ENCODE measurements at places on chromosomes 11 and 22.

DNA sequence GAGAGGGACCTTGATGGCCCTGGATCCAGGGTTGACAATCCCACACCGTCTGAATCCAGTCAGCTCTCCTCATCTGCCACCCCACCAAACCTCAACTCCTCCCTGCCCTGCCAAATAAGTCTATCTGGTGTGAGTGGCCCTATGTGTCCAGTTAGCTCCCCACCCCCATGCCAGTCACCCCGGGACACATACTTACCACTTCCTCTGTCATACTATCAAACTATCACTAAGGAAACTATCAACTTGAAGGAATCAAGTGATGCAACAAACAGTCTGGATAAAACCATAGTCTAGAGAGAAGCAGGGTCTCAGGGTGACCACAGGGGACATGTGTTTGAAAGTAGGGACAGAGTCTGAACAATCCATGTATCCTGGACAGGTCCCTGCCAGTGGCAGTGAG is 13.2 kb upstream of the CSF2RB start:
- no peak for DNase-seq

- DNase-seq, result no peak
These were observed 9.3 kb upstream of the LRP5 start for GRCh38 chr11:68303083-68303482.

GRCh38 chr11:29612423-29612822 is 404.4 kb downstream of the KCNA4 start:
- no peak for DNase-seq

- no peak for DNase-seq
These were observed 50.1 kb downstream of the MCM5 start for GRCh38 chr22:35449829-35450689.

DNA sequence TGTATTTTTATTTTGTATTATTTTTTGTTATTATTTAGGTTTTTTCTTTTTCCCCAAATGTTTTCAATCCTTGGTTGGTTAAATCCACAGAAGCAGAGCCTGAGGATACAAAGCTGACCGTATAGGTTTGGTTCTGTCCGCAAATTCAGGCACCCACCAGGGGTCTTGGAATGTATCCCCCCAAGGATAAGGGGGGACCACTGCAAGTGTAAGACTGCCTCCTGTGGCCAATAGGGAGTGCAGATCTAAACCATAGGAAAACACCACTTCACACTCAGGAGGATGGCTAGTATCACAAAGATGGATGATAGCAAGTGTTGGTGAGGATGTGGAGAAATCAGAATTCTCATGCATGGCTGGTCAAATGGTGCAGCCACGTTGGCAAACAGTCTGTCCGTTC is 20.0 kb downstream of the CPT1A start:
- DNase-seq, result no peak

DNA sequence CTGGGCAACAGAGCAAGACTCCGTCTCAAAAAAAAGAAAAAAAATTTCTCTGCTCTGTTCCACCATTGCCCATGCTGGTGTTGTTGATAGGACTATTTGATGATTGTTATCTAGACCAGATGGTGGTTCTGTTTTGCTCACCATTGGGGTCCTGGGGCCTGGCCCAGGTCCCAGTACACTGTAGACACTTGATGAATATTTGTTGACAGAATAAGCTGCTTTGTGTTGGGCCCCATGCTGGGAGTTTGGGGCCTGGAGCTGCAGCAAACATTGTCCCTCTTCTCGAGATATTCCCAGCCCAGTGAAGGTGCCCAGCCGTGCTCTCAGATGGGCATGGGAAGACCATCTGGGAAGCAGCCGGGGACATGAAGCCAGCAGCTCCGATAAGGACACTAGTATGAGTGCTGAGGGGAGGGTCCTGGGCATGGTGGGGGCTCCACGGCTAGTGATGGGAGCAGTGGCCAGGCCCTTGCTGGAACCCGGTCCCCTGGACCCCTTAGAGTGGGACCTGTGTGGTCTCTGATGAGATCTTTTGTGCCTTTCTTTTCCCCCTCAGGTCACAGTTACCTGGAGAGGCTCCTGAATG is 13.6 kb downstream of the INCENP start:
- DNase-seq, result no peak
